Caco-2 (cell line): ENCODE measurements at places on chromosomes 4 and X.

GRCh38 chrX:74422576-74423288 is 1.4 kb downstream of the SLC16A2 start:
- DNase-seq, result no peak

GRCh38 chrX:124117325-124117724 is 155.8 kb downstream of the STAG2 start:
- no peak for DNase-seq

- no peak for DNase-seq
Measured at GRCh38 chr4:4985844-4986243, 33.4 kb downstream of the CYTL1 start.

GRCh38 chr4:28228561-28229491 is 1368.2 kb downstream of the STIM2 start:
- no peak for DNase-seq

GRCh38 chr4:183610033-183610432 is 49.0 kb downstream of the RWDD4 start:
- no peak for DNase-seq

- no peak for DNase-seq
Measured at GRCh38 chr4:139042981-139043460, 27.4 kb downstream of the NOCT start.

- DNase-seq, result no peak
Measured at GRCh38 chr4:76058302-76058701, 16.2 kb upstream of the ART3 start.

GRCh38 chrX:42809569-42809968 is 31.6 kb upstream of the PPP1R2C start:
- no peak for DNase-seq

GRCh38 chr4:164012396-164013027 is 518.0 kb downstream of the TMA16 start:
- peak; percentile 40 for DNase-seq

GRCh38 chrX:7184816-7185215 is 36.9 kb upstream of the PUDP start:
- no peak for DNase-seq

GRCh38 chr4:166518776-166519175 is 645.7 kb downstream of the TLL1 start:
- DNase-seq, result no peak

GRCh38 chr4:168920441-168921065 is 89.5 kb downstream of the CBR4 start:
- DNase-seq, result no peak

DNA sequence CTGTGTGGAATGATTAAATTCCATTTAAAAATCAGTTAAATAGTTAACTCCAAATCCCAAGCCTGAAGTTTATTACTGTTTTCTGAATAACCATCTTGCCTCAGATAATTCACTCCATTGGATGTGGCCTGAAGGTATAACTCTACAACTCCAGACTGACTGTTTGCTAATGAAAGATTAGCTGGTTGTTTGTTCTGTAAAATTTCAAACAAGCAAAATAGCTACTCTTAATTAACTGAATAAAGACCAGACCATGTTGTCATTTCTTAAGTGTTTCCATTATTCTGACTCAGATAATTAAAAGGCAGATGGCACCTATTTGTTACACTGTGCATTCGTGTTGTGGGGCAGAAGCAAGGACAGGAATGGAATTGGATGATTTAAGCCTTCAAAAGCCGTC is 78.5 kb upstream of the DDIT4L start:
- no peak for DNase-seq

GRCh38 chrX:20412871-20413486 is 146.3 kb upstream of the RPS6KA3 start:
- DNase-seq, result no peak

DNA sequence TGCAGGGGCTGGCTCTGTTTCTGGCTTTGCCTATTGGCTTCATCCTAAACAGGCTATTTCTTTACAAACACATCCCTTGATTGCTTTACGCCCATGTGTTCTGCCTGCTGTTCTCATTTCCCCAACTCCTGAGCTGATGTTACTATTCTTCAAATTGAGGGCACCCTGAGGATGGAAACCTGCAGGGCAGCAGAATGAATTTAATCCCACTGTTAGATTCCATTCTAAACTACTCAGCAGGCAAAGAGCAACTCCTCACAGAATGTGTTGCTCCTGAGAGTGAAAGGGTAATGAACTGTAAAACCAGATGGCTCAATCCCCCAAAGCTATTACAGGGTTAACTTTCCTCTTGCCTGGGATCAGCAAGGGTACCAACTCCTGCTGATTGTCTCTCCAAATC is 75.7 kb downstream of the ANKRD50 start:
- DNase-seq, result no peak

GRCh38 chr4:100414016-100414790 is 103.6 kb downstream of the EMCN start:
- no peak for DNase-seq

DNA sequence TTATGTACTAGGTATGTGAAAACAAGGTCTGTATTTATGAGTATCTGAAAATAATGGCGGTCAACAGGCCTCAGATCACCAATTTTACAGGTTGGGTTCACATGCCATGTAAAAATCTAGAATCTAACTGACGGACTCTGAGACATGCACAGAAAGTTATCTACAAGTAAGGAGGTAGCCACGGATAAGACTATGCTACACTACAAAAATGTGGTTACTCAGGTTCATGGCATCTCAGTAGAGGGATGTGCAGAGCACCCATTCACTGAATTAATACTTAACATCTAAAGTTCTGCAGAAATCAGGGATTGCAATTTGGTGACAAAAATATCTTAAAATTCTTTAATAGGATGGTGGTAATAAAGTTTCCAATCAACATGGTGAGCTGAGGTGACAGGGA is 155.9 kb downstream of the APBB2 start:
- no peak for DNase-seq

DNA sequence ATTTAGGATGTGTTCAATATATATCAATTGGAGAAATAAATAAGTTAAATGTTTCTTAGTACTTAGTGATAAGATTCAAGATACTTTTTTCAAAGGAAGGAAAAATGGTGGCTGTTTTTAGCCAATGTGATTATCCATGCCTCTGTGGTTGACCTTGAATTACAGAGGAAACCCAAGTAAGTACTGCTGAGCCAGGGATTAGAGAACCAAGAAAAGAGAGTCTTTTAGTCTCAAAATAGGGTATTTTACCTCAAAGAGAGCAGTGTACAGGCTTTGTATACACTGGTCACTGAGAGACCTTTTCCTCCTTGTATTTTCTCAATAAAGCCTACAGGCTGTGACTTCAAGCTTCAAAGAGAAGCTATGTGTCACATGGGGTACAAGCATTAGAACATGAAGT is 1075.3 kb downstream of the ADGRL3 start:
- no peak for DNase-seq

- DNase-seq, result peak; percentile 62
Measured at GRCh38 chr4:141133146-141133998, at the start of gene RNF150. RNF150 (minus strand) TSS chr4:141133469.

DNA sequence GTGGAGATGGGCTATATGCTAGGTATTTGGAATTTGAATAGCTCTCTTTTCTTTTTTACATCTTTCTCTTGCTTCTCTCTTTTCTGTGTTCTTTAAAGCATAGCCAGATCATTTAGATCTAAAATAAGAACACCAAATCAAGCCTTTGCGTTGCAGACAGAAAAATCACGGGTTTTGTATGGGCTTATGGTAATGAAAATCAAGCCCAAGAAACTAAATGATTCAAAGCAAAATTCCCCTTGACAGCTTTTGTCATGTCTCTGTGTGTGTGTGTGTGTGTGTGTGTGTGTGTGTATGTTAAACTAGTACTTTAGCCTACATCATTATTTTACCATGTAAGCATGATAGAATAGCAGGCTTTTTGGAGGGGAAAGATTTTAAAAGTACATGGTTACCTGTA is 1.8 kb upstream of the RASL11B start:
- no peak for DNase-seq

DNA sequence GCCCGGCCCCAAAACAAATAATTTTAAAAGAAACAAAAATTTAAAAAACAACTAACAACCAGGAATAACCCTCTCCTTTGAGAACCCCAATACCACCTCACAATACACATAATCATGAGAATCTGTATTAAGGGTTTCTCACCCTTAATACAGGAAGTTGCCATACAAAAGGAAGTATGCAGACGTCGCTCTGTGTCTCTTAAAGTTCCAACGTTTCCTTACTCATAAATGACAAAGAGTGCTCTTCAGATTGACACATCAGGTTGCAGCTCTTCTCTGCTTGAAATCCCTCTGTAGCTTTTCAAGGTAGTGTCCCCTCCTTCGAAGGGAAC is 73.9 kb upstream of the IRF2 start:
- DNase-seq, result no peak

- peak; percentile 65 for DNase-seq
Measured at GRCh38 chr4:74623041-74623440, 171.3 kb downstream of the BTC start.

DNA sequence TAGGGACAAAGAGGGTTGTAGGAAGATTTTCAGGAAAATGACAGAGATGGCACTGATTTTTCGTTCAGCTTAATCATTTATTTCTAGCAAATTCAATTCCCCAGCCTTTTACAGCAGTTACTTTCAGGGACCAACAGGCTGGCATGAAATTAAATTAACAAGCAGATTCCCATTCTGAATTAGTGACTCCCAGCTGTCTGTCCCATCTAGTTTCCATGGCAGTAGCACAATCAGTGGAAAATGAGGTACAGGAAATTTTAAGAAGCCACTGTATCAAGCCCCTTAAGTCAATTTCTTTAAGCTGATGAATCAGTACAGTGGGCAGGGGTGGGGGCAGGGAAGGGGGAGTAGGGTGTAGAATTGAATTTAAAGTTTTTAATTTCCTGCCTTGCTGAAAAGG is 121.1 kb upstream of the TEX13C start:
- DNase-seq, result no peak

GRCh38 chrX:114037515-114037914 is 546.4 kb upstream of the HTR2C start:
- no peak for DNase-seq

DNA sequence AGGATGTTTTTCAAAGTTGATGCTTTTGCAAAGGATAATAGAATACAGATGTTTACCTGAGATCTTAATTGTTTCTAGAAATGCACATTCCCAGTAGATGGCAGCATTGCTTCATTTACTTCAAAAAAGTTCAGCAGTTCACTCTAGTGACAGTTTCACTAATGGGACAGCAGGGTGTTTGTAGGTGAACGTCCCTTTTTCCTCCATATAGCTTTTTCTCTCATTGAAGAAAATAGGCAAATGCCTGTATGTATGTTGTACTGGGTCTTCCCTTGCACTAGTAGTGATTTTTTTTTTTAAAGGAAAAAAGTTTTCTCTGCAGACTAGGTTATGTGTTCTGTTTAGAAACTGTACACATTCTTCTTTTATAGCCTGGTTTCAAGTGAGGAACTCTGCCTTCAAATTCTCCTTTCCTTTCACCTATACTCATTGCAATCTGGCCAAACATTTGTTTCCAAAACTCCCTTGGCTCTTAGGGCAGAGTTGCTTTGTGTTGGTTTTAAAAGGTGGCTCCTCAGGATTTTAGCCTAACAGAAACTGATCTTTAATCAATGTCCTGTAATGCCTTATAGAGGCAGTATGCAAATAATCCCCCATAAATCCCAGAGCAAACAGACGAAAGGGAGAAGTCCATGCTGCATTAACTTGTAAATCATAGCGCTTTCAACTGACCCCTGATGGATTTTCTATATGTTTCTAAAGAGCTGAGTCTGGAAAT is 86.3 kb downstream of the EGF start:
- no peak for DNase-seq

DNA sequence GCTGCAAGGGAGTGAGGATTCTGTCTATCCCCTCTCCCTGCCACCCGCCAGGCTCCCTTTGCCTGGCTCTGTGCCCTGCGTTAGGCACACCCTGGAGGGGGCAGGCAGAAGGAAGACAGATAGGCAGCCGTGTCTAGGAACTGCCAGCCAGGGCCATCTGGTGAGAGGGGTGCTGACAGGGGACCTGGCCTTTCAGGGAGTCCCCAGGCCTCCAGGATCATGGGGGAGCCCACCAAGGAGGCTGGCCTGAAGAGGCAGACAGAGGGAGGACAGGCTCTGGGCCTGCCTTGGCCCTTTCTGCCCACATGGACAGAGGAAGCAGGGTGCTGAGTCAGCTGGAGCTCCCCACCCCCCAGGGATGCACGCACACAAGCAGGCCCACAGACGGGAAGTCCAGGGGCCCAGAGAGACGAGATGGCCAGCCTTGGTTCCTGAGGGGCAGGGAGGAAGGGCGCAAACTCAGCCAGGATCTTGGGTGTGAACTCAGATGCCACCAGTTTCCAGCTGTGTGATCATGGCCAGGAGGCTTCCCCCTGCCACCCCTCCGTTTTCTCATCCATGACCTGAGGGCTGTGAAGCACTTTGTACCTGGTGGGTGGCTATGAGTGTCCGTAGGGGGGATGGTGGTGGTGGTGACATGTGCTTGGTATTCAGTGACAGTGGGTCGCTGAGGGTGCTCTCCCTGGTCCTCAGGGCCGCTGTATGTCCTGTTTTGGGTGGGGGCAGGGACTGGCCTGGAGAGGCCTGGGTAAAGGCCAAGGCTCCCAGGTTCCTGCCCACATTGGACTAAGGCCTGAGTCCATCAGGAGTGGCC is 1.8 kb downstream of the SH3BP2 start:
- peak; percentile 22 for DNase-seq

- no peak for DNase-seq
Measured at GRCh38 chr4:73376251-73376650, 27.8 kb upstream of the ALB start.

DNA sequence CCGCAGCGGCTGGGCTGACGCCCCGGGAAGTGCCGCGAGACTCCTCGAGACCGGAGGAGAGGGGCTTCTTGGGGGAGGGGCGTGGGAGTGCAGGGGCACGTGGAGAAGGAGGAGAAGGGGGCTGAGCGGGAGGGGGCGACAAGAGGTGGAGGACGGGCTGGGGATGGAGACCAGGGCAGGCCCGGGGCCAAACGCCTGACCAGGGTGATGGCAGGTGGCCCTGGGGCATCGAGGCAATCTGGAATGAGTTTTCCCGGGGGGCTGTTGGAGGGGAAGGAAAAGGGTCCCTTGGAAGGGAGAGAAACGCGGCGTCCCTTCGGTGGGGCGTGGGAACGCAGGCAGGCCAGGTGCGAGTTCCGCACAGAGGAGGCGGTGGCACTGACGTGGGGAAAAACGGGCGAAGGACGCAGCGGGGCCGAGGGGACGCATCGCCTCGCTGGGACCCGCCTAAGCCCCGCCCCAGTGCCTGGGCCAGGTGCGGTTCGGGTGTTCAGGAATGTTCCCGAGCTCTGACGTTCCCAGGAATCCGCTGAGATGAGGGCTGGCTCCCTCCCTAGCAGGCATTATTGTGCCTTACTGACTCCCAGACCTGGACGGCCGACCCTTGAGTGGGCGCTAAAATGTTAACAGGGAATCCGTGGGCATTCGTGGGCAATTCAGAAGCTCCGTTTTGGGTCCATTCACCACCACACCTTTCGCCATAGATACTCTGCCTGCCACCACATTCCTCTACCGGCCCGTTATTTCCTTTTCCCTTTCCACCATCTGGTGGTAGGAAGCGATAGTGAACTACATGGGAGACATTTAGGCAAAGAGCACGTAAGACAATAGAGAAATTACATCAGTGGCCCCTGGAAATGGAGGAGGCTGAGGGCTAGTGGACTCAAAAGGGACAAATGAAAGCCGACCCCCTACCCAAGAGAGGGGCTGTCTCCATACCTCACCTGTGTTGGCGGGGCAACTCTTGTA is 795 bp upstream of the SH3KBP1 start:
- DNase-seq, result peak; percentile 80
